Stimulated activated CD8-positive, alpha-beta memory T cell treated with anti-CD3 and anti-CD28 coated beads, Interleukin-12 subunit alpha, Interleukin-12 subunit beta, amount 100 ng/mL, for 1 hour (primary cell): ENCODE measurements at places on chromosomes 11 and 22.

DNA sequence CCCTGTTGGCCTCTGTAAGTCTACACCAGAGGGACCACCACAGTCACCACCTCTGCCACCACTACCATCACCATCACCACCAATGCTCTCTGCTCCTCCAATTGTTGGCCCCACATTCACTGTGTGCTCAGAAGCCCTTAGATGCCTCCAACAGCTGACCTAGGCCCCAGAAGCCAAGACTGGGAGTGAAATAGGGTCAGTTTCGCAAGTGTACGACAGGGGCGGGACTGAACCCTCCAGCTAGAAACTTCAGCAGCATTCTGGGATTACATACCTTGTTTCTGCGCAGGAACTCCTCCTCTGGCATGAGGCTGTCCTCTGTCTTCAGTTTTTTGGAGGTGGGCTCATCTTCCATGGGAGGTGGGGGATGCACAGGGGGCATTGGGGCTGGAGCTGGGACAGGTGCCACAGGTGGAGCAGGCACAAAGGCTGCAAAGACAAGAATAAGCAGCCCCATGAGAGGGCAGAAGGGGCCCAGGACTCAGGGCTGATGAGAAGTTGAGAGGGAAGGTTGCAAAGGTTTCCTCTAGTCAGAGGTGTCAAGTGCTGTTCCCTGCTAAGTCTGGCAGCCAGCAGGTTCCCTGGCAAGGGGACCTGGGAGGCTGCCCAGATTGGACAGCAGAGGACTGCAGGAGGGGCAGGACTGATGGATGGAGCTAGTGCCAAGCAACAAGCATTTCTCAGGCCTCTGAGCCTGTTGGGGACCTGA lies 10.2 kb upstream of the TBC1D10A start:
- no peak for DNase-seq

- no peak for DNase-seq
Measured at GRCh38 chr11:2309251-2310072, 7.6 kb downstream of the TSPAN32 start.

GRCh38 chr11:65211293-65212105 lies 29.8 kb downstream of the CAPN1 start:
- no peak for DNase-seq

- no peak for DNase-seq
Measured at GRCh38 chr11:1642288-1643145, 12.9 kb downstream of the KRTAP5-5 start.

DNA sequence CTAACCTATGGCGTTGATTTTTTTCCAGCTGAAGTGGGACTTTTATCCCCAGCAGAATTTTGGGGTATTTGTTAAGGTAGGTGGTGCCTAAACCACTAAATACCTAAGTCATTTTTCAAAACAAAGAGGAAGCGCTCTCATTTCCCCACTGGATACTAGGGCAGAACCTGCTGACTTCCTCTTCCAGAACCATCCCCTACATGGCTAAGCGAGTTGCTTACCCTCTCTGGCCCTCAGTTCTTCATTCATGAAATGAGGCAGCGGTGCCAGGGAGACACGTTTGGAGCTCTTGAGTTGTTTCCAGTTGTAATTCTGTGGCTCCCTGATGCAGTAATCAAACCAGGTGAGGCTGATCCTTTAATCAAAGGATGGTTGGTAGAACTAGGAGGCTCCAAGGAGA lies 10.0 kb upstream of the MTMR3 start:
- no peak for DNase-seq

GRCh38 chr22:42869463-42869862 lies 12.4 kb upstream of the ARFGAP3 start:
- DNase-seq, result no peak
